ENCODE measurements at places on chromosomes 7 and 10.

DNA sequence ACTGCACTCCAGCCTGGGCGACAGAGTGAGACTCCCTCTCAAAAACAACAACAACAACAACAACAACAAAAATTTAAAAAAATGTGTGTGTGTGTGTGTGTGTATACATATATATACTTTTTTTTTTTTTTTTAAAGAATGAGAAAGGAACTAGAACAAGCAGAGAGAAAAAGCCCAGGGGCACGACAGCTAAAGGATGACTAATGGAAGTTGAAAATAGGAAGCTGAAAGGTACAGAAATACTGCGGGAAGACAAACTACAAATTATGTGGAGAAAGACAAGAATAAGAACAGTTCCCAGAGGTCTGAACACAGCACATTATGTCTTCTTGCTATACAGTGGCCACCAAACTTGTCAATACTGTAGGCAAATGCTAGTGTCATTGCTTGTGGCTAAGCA lies 141.9 kb upstream of the PRSS1 start:
- no peak for DNase-seq

DNA sequence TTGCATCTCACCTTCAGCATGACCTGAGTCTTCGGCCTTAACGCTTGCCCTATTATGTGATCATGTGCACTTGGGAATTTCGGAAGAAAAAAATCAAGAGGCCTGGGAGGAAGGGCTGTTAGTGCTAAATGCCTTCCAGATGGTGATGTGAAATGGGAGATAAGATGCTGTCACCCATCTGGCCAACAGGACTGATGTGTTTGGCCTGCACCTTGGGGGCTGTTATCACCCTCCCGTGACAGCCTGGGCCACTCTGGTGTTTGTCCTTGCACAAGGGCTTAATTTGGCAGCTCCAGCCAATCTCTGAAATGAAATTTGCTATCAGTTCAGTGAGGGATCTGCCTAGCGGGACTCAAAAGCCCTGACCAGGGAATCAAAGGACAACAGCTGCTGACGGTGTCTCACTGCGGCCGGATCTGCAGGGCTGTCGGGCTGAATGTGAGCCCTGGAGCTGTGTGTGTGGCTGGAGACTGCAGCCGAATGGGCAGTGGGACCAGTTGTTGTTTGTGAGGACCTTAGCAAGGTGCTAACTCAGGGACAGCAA lies 131.4 kb upstream of the BTBD16 start:
- peak; percentile 64 for DNase-seq

GRCh38 chr7:156236181-156236889 lies 404.2 kb upstream of the RNF32 start:
- no peak for DNase-seq

DNA sequence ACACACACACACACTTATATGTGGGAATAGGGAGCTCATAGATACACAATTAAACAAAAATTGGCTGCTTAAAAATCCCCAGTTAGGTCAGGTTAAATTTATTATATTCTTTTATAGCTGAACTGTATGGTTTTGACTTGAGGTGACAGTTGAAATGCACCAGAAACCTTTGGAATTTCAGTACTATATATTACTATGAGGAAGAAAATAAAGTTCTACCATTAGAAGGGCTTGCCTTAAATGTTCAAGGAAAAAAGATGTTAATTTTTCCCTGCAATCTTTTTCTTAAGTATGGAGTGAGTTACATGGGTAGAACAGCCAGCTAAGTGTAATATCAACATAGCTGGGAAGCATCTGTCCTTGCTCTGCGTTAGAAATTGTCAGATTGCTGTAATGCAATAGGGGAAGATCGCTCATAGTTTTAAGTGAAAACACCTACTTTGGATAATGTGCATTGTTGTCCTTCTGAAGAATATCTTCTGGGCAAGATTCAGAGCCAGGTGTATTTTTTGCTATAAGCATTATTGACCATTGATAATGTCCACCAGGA lies 415.8 kb upstream of the MKI67 start:
- no peak for DNase-seq

DNA sequence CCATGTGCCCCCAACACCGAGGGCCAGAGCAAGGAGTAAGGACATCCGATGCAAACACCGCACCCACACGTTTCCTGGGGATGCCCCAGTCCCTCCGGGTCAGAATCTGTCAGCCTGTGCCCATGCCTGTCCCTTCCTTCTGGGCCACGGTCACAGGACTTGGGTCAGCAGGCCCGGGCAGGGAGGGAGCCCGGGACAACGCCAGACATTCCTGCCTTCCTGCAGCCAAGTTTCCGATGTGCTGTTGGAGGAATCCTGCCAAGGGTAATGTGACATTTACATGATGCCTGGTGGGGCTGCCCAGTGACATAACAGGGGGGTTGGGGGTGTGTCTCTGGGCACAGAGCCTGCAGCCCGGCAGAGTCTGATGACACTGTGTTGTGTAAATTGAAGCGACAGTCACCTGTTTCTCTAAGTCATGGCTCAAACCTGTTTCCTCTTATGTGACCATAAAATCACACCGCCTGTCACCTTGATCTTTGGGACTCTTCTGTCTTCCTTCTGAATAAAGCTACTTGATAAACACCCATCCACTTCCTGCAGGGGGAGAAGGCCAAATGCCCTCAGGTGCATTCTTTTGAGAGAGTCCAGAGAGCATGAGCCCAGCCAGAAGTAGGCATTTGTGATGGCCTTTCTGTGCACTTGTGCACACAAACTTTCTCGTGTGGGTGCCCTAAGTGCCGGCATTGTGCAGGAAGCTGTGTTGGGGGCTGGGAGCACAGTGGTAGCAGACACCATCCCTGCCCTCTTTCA lies 175.3 kb upstream of the RHEB start:
- peak; percentile 58 for DNase-seq

DNA sequence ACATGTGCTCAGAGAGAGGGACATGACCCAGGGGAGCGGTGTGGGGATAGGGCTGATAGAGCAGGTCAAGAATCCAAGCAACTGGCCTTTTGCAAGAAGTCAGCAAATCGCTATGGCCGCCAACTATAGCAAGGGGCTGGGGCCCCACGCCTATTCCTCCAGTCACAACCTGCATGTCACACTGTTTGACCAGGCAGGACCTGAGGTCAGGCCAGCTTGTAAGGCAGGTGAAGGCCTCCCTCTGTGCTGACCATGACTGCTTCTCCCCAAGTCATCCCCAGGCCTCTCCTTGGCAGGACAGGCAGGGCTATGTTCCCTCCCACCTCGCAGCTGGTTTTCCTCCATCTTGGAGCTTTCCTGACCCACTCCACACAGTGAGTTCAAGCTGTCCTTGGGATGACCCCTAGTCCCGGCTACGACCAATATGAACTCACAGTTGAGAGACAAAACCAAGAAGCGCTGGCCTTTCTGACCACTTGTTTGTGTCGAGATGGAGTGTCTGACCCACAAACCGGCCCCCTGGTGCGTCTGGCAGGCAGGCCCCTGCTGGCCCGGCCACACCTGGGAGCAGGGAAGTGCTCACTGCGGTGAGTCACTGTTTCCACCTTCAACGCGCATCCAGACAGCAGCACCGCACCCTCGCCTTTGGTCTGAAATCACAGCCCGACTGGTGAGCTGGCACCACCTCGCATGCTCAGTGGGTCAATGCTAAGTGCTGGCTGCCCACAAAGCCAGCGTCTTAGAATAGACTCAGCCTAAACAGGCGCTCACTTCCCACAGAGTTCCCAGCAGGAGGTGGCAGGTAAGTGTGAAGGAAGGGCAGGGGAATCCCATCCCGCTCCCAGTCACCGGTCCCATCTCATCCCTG lies 81.4 kb downstream of the VWA2 start:
- peak; percentile 37 for DNase-seq

DNA sequence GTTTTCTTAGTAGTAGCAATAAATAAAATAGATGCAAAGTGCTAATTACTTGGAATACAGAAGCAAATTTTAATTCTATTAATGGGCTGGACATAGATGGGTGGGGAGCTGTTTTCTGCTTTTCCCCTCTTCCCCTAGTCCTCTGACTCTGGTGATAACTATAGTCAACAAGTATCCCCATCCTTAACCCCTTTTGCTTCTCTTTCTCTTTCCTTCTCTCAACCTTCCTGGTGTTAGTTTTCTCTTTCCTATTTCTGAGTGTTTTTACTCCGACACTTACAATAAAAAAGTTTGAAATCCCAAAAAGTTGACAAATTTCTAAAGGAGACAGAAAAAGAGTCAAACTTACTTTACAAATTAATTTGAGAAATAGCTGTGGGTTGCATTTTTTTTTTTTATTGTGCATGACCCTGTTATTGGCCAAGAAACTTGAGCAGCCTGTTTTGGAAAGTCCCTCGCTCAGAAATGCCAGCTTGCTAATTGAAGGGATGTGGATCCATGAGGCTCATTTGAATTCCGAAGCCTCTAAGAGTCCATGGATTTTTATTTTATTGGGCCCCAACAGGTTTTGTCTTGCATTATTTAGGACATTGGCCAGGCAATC lies 2.4 kb downstream of the FAS start:
- DNase-seq, result peak; percentile 53

GRCh38 chr7:142582351-142582750 lies 166.9 kb upstream of the PRSS1 start:
- DNase-seq, result no peak

GRCh38 chr10:61612009-61612408 lies 50.7 kb upstream of the CABCOCO1 start:
- DNase-seq, result no peak

- DNase-seq, result no peak
Observed at GRCh38 chr10:76563286-76563685, 1074.3 kb downstream of the KCNMA1 start.

DNA sequence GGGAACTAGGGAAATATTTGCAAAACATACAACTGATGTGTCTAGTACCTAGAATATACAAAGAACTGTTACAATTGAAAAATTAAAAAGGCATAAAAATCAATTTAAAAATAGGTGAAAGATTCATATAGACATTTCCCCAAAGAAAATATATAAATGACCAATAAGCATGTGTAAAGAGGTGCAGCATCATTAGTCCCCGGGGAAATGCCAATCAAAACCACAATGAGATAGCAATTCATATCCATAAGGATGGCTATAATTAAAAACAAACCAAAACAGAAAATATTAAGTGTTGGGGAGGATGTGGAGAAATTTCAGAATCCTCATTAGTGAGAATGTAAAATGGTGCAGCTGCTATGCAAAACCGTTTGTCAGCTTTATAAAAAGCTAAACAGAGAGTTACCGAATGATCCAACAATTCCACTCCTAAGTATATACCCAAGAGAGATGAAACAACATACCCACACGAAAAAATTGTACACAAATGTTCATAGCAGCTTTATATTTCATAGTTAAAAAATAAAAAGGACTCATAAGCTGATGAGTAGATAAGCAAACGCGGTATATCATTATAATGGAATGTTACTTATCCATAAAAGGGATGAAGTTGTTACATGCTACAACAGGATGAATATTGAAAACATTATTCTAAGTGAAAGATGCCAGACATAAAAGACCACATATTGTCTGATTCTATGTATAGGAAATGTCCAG lies 210.1 kb upstream of the INHBA start:
- DNase-seq, result no peak

DNA sequence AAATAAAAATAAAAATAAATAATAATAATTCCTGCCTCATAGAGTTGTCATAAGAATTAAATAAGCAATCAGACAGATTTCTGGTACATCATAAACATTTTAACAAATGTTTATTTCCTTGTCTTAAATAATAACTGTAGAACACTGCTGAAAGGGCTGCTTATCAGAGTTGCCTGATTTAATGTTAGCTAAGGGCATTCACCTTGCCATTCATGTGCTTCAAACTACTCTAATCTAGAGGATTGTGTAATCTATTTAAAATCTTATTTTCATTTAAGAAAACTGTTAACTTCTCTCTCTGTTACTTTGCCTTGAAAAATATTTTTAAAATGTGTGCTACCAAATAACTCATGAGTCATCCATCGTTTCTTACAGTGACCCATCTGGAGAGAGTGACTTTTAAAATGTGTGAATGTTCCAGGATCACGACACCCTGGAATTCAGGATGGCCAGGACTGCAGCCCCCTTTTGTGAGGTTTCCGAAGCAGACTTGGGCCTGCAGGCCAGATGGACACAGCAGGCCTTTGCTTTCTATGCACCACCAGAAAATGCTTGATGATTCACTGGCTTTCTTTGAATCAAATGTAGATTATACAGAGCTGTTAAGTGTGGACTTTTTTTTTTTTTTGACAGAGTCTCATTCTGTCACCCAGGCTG lies 109.1 kb upstream of the TNS3 start:
- DNase-seq, result peak; percentile 57

DNA sequence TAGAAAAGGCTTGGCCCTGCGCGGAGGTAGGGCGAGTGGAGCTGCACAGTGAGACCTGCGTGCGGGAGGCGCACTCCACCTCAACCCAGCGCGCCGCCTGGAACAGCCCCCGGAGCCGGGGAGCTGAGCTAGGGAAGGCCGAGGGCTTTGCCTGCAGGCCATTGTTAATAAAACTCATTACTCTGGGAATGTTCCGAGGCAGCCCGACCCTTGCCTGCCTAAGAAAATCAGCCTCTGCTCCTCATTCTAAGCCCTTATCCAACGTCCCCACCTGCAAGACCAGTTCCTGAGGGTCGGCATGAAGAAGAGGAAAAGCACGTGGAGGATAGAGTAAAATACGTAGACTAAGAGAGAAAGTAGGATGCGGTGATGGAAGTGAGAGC lies 55.3 kb downstream of the C7orf25 start:
- DNase-seq, result no peak

GRCh38 chr10:6247041-6247712 lies 44.4 kb downstream of the PFKFB3 start:
- DNase-seq, result no peak

DNA sequence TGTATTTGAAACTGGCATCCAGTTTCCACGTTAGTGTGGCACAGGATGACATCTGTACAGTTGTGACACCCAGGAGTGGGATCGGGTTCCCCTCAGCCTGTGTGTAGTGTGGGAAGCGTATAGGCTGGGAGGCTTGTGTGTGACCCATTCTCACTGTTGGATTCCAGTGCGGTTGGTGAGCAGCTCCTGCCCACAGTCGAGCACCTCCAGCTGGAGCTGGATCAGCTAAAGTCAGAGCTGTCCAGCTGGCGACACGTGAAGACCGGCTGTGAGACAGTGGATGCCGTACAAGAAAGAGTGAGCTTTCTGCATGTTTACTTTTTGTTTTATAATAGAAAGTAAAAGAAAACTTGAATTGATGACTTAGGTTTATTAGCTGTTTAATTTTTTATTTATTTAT lies 18.7 kb upstream of the GET4 start:
- DNase-seq, result no peak

DNA sequence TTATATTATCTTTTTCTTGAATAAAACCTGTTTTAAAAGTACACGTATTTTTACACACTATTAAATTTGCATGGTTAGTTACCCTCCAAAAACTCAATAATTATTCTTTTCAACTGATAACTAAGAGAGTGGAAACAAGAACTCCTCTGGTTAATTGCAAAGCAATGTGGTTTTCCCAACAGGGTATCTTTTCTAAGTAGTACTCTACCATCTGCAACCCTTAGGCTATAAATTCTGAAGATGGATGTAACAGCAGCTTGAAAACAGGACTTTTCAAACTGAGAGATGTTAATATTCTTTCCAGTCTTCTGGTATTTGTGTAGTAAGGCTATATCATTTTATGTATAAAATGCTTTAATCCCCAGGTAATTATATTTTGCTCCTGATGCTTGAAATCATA lies 916.1 kb upstream of the POT1 start:
- no peak for DNase-seq
